ENCODE measurements at places on chromosomes 7 and 10.

DNA sequence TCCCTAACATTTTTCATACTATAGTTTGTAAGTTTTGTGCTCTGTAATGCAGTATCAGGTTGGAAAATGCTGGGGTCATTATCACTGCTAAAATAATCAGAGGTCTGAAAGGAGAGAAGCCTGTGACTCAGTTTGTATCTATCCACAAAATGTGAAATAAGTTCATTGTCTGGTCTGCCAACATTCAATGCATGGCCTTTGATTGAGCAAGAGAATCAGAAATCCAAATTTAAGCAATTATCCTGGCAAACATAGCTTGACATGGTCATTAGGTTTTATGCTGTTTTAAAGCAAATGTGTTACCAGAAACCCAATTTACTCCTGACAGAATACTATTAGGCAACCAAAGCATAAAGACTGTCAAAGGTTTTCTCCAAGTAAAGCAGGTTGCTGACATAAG is 709.7 kb upstream of the SEMA3D start:
- no peak for DNase-seq

GRCh38 chr7:5690931-5691473 is 90.5 kb downstream of the RNF216 start:
- DNase-seq: no peak

- DNase-seq: no peak
Observed at GRCh38 chr10:62244088-62244487, 24.6 kb downstream of the RTKN2 start.

DNA sequence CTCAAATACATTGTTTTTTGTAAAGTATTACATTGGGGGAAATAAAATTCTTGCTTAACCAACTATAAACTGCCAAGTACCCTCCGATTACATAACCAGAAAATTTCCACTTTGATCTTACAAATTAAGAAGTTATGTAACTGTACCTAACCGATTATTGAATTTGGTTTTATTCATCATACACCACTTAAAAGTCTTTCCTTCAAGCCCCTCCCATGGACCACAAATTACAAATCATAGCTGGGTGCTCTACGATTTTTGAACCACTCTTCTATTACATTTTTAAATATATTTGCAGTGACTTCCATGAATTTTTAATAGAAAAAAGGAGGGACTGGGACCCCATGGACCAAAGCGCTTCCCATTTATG is 630 bp downstream of the ZNF680 start:
- DNase-seq: no peak

- no peak for DNase-seq
Observed at GRCh38 chr10:3728563-3728962, 56.4 kb downstream of the KLF6 start.

- no peak for DNase-seq
Observed at GRCh38 chr7:148391591-148391990, 199.0 kb upstream of the C7orf33 start.

- DNase-seq: no peak
Observed at GRCh38 chr7:64905133-64905532, 2.1 kb downstream of the ZNF273 start.

Measured in umbilical cord (tissue), 2 donors.